ENCODE measurements at places on chromosomes 2 and 18.

DNA sequence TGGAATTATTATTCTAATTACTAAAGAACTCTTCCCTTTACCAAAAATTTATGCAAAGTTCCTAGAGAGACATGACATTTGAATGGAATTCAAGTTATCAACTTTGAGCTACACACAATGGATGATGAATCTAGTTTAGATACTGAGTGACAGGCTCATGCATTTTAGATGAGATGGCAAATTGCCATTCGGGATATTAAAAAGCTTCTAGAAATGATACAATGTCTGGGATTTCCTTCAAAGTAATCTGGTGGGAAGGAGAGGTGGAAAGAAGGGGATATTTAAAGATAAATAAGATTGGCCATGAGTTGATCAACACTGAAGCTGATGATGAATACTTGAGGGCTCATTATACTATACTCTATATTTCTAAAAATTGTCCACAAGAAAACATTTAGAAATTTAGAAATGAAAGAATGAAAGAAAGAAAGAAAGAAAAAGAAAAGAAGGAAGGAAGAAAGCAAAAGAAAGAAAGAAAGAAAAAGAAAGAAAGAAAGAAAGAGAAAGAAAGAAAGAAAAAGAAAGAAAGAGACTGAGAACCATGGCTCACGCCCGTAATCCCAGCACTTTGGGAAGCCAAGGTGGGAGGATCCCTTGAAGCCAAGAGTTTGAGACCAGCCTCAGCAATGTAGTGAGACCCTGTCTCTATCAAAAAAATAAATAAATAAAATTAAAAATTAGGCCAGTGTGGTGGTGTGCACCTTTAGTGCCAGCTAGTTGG, 62.6 kb upstream of the NEDD4L start:
- DNase-seq = no peak

DNA sequence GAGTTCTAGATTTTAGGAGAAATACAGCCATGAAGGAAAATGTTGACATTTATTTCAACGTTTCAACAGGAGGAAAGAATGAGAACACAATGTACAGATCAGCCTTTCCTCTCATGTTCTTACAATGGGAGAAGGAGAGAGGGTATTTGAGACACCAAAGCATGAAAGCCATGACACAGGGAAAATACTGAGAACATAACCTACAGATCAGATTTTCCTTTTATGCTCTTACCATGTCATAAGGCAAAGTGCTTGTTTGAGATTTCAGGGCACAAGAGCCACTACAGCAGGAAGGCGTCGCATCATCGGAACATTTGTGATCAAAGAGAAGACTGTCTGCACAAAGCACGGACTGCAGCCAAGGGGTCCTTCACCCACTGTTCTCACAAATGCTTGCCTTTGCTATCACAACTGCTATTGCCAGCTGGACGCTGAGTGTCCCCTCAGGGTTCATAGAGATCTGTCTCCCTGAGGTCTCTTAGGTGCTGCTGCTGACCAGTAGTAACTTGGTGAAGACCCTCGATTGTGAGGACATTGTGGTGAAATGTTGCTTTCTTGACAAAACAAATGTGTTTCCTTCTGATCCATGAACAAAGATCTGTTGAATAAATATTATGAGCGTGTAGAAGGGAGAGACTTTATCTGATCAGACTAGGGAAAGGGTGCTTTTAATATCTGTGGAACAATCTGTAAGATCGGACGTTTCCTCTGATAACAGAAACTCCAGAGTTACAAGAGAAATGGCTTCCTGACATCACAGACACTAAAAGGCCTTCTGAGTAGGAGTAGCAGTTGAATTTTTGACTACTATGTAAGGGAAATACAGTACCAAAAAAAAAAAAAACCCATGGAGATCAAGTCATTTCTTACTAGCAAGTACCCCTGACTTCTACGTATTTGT, 6.4 kb upstream of the IL1RL1 start:
- no peak for DNase-seq

DNA sequence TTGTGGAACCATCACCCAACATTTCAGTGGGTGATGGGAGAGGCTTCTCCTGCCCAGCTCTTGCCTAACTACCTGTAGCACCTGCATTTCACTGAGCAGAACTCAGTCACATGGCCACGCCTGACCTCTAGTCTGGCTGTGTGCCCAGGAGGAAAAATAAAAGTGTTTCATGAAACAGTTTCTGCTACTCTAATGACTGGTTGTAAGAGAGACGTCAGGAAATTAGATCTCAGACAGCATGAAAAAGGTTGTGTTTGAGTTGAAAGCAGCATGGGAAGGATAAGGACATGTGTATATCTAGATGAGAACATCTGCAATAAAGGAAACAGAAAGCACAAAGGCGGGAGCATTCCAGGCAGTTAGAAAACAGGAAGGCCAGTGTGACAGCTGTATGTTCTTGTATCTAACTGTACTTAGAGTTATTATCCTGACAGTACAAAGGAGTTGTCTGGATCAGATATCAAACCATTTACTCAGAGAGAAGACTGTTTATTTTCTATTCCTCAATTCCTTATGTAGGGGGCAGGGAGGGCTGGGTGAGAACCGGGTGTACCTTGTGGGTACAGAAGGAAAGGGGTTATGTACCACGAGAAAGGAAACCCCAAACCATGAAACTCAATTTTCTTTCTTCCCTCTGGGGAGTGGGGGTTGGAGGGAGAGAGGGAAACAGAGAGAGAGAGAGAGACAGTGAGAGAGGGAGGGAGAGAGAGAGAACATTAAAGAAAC, 307.4 kb upstream of the VWC2L start:
- DNase-seq = no peak

DNA sequence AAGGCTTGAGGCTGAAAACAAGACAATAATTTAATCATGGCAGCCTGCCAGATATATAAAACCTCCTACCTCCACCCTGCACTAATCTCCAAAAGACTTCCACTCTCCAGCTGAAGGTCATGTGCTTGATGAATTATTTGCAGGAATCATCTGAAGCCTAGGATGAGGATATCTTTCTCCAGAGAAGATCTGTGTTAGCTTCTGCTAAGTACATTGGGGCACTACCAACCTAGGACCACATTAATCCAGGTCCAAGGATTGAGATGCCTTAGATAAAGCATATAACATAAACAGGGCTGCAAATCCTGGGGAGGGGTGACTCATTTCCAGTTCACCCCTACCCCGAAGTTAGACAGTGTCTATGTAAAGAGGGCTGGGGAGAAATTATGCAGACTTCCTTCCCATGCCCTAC, 80.5 kb upstream of the FRZB start:
- no peak for DNase-seq

DNA sequence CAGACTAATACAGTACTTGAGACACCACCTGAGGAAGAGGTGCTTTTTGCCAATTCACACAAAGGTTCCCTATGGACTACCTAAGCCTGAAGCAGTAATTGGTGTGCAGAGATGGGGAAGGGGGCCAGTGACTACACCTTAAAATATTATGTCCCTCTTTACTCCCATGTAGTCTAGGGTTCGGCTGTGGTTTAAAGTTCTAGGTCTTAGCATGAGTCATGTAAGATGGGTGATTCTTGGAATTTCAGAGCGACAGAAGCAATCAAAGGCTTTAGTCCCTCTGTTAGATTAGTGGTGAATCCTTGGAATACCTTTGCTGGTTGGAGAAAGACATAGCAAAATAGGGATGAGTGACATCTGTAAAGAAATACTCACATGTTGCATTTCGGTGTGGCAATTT, 14.3 kb upstream of the CCDC85A start:
- DNase-seq = no peak

- DNase-seq = peak; percentile 63
Observed at GRCh38 chr18:58552057-58552461, 76.8 kb downstream of the ALPK2 start.

DNA sequence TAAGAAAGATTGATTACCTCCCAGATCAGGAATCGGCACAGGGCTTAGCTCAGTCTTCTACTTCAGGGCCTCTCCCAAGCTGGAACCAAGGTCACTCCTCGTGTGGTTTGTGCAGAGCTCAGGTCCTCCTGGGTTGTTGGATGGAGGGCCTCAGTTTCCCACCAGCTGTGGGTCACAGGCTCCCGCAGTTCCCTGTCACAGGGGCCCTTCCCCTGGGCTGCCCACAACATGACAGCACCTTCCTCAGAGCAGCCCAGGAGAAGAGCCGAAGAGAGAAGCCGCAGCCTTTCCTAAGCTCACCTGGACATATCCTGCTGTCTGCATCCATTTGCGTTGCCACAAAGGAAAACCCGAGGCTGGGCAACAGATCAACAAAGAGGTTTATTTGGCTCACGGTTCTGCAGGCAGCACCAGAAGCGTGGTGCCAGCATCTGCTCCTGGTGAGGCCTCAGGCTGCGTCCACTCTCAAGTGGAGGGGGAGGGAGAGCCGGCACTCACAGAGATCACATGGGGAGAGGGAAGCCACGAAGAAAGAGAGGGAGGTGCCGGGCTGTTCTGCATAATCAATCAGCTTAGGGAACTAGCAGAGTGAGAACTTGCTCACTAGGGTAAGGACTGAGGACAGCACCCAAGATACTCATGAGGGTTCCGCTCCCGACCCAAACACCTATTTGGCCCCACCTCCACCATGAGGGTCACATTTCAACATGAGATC, 13.0 kb upstream of the ALLC start:
- peak; percentile 2 for DNase-seq

- no peak for DNase-seq
Observed at GRCh38 chr2:236894791-236895190, 190.9 kb upstream of the COPS8 start.

GRCh38 chr2:159773426-159773825, 24.6 kb downstream of the CD302 start:
- DNase-seq = no peak

GRCh38 chr2:240846873-240847595, 21.6 kb upstream of the AGXT start:
- DNase-seq = no peak

- no peak for DNase-seq
Observed at GRCh38 chr2:18319987-18320386, 240.5 kb downstream of the RDH14 start.

- no peak for DNase-seq
Observed at GRCh38 chr18:2967820-2968219, 45.1 kb downstream of the LPIN2 start.

DNA sequence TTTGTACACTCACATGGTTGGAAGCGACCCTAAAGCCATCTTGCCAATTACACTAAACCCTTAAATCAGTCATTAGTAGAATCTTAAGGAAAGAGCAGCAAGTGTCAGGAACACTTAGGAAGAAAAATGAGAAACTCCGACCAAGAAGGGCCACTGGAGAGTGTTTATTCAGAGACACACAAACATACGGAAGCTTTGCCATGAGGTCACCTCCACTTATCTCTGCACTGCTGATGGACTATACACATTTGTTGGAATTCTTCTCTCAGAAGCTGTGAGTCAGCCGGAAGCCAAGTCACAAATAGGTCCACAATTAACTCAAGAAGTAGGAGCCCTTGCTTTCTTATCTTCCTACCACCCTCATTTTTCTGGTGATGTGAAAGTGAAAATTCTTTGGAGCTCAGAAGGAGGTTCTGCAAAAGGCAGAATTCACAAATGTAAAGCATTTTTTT, 21.6 kb downstream of the BMP10 start:
- no peak for DNase-seq

- no peak for DNase-seq
Observed at GRCh38 chr18:10289251-10289650, 165.2 kb upstream of the APCDD1 start.

DNA sequence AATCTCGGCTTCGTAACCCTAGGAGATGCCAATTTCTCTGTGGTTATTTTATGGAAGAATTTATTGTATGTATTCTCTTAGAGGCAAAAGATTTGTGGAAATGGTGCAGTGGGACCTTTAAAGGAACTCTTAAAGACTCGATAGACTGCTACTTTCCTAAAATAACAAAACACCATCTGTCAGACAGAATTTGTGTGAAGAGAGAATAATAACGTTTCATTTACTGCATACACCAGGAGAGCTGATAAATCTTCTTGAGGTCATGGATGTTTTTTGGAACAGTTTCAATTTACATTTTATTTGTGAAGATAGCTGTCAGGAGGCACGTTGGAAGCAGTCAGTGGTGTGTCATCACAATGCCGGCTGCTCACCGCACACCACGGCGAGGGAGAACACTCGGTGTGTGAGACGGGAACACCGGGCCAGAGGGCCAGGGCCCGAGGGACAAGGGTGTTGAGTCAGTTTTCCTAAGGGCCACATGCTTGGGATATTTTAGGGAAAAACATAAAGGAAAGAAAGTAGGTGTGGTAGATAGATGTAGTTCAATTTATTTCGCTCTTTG, 1681.0 kb upstream of the DDX18 start:
- DNase-seq = no peak

DNA sequence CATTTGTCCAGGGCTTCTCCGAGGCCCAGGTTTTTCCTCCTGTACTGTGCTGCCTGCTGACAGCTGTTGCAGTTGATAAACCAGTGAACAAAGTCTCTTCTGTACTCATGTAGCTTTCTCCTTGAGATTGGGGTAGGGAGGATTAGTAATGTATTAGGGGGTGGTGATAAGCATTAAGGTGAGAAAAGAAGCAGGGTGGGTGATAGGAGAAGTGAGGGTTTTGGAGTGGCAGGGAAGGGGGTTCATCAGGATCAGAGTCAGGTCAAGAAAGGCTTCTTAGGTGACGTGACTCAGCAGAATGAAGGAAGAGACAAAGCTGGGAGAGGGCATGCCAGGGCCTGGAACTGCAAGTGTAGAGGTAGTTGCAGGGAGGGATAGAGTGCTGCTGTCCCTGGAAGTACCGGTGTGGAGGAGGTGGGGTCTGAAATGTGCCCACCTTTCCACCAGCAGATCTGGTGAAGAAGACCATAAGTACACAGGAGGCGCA, 48.7 kb downstream of the PKP4 start:
- no peak for DNase-seq

- DNase-seq = no peak
Observed at GRCh38 chr2:112666761-112667122, 21.0 kb downstream of the SLC20A1 start.

GRCh38 chr2:72936660-72937355, 19.5 kb downstream of the EMX1 start:
- no peak for DNase-seq

DNA sequence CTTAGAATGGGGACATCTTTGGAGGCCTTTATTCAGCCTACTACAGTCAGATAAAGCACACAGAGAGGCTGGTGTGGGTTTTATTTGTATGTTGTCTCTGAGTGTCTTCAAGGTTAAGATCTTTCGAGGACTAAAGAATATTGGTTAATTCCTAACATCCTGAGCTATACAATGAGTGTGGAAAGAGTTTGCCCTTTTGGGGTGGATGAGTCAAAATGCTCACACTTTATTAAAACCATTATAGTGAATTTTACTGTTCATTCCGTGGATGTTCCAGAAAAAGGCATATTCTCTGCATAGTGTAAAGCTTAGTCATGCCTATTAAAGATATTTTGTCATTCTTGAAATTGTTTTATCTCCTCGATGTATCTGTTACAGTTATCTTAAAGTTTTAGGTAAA, 29.1 kb upstream of the SLC38A11 start:
- no peak for DNase-seq

DNA sequence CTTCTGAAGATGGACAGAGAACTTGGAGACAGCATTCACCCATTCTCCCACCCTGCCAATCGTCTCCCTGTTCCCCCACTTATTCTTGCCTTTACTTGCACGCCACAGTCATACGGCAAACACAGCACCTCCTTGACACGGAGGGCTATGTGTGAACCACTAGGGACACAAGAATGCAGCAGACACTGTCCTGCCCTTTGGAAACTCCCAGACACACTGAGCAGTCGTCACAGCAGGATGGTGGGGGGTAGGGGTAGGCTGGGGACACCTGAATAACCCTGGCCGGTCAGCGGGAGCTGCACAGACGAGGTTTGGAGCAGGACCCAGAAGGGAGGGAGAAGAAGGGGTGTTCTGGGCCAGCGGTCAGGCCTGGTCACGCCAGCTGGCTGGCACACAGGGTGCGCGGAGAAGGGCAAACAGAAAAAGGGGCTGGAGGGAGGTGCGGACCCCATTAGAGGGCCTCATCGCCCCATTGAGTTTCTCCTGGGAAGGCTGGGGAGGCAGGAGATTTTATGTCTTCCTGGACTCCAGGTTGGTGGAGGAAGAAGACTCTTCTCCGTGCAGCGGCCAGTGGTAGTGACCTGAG, 40.0 kb upstream of the FOSL2 start:
- no peak for DNase-seq
